Cardiac muscle cell (in vitro differentiated cells and primary cell): ENCODE measurements at places on chromosomes 3 and 15. TPM values are rescaled to one million over a fixed set of nuclear protein-coding genes. Genes with fewer than 3 reads are reported as not detected.

- DNase-seq = peak; percentile 77
Observed at GRCh38 chr15:70892912-70893560, 410 bp downstream of the LRRC49 start.

GRCh38 chr15:73305331-73306211 lies 63.2 kb downstream of the HCN4 start:
- DNase-seq = peak; percentile 84

DNA sequence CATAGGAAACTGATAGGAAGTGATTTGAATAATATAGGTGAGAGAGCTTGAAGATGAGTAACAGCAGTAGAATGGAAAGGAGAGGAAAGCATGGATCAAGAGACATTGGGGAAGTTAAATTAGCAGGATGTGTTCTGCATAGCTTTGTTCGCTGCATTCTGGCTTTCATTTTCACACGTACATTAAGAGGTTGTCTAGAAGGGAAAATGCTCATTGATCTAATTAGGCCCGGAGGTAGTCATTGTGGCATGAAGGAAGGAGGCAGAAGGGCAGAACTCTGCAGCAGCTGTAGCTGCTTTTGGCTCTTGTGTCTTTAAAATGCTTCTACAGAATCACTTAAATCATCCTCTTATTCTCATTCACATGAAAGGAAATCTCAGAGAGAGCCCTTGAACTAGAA lies 40.3 kb downstream of the KCNAB1 start:
- DNase-seq = no peak

GRCh38 chr3:155908086-155908485 lies 37.6 kb downstream of the GMPS start:
- no peak for DNase-seq

CIB1 gene
- 18.1 and 30.8 TPM in 2 replicates for total RNA-seq

DNA sequence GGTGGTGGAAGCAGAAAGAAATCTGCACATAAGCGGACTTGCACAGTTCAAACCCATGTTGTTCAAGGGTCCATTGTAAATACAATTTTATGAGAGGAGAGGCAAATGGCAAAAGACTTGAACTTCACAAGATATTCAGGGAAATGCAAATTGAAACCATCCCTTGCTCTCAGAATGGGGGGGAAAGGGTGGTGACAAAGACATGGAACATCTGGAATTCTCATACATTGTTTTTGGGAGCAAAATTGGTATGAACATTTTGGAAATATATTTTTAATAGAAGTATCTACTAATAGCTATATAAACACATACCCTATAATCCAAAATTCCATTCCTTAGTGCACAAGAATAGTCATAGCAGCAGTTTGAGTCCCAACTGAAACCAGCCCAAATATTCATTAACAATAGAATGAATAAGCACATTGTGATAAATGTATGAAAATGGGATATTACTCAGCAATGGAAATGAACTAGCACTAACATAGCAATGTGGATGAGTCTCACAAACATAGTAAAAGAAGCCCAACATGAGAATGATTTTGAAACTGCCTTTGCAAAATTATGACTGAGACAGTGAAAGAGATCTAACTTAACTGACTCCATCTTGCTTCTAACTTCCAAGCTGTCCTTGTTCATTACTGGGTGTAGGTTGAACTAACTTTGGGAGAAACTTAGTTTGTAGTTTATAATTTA lies 77.2 kb downstream of the CD200R1L start:
- no peak for DNase-seq

EHHADH gene
- 5.4 and 7.7 TPM in 2 replicates for total RNA-seq

GRCh38 chr3:143118630-143119008 lies 952 bp upstream of the CHST2 start:
- DNase-seq = no peak

DNA sequence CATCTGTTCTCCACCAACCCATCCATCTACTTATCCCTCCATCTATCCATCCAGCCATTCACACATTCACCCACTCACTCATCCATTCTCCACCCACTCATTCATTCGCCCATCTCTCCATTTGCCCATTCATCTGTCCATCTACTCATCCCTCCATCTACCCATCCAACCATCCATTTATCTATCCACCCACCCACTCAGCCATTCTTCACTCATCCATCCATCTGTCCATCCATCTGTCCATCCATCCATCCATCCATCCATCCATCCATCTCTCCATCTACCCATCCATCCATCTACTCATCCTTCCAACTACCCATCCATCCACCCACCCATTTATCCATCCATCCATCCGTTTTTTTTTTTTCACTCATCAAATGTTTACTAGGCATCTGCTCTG lies 13.9 kb downstream of the FAM3D start:
- DNase-seq = no peak

PLSCR4 gene
- total RNA-seq = 0.28 and 1.2 TPM in 2 replicates

KLF15 gene
- 9.5 and 16.5 TPM in 2 replicates for total RNA-seq

GRCh38 chr3:156373095-156373494 lies 181.8 kb downstream of the SSR3 start:
- DNase-seq = no peak

MORC1 gene
- not detected in 2 replicates for total RNA-seq

DNA sequence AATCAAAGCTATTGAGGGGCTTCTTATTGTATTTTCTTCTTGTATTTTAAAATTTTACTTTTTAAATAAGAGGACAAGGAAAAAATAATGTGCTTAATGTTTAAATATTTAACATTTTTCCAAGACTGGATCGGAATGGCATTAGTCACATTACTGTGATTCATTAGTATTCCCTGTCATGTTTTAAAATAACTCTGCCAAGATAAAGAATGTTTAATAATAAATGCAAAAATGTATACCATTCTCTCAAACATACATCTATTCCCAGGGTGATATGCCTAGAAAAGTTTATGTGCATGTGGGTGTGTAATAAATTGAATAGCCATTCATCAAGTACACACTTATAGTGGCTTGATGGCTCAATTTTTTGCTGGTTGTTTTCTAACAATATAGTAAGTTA lies 936.1 kb downstream of the PLOD2 start:
- no peak for DNase-seq

ANKRD63 gene
- total RNA-seq = 24.4 and 104 TPM in 2 replicates

DNA sequence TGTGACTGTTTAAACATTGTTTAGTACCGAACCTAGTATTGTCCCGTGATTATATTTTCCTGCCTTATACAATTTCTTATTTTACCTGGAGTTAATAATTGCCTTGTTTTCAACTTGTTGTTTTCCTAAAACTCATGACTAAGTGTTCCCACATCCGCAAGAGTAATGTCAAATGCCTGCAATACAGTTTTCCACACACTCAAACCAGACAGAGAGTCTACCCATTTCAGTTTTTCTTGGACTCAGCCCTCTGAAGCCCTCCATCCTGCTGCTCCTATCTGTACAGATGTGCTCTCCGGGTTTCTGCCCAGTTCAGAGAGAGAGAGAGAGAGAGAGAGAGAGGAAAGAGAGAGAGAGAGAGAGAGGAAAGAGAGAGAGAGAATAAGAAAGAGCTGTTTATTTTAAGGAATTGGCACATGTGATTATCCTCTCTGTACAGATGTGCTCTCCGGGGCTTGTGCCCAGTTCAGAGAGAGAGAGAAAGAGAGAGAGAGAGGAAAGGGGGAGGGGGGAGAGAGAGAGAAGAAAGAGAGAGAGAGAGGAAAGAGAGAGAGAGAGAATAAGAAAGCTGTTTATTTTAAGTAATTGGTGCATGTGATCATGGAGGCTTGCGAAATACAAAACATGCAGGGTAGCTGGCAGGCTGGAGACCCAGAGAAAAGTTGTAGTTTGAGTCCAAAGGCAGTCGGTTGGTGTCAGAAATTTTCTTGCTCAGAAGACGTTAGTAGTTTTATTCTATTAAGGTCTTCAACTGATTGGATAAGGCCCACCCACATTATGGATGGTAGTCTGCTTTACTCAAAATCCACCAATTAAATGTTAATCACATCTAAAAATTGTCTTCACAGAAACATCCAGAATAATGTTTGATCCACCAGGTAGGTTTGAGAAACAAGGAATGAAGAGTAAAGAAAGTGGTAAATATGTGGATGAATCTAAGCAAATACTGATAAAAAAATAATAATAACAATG lies 104.1 kb upstream of the GOLGA8J start:
- no peak for DNase-seq

GPR171 gene
- not detected in 2 replicates for total RNA-seq

- no peak for DNase-seq
Observed at GRCh38 chr3:123285931-123286307, 84.2 kb downstream of the SEC22A start.

GRCh38 chr15:41772720-41773331 lies 1.5 kb upstream of the MAPKBP1 start:
- DNase-seq = peak; percentile 85

DNA sequence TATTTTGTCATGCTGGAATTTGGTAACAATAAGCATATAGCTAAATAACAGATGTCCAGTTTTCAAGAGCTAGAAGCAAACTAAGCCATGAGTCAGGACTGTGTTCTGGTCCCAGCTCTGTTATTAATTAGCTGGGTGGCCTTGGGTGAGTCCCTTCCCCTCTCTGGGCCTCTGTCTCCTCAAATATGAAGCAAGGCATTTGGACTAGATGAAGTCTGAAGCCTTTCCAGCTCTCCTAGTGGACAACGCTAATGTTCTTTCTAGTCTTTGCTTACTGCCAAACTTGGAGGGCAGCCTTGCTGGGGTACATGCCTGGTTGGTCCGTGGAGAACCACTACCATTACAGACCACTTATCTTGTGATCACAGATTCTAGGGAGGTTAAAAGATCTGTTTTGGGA lies 127.6 kb downstream of the DUT start:
- no peak for DNase-seq

DNA sequence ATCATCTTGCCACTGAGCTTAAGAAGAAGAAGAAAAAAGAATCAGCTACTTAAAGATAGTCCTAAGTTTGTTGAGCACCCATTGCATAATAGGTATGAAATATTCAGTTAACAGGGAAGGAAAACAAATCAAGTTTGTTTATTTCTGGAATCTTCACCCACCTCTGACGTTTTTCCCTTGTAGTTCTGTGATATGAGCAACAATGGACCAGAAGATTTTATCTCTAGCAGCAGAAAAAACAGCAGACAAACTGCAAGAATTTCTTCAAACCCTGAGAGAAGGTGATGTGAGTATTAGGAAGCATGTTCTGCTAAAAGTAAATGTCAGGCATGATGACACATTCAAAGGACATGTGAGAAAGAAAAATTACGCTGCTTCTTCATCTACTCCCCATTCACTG lies 3.7 kb downstream of the FANCI start:
- peak; percentile 18 for DNase-seq

DNA sequence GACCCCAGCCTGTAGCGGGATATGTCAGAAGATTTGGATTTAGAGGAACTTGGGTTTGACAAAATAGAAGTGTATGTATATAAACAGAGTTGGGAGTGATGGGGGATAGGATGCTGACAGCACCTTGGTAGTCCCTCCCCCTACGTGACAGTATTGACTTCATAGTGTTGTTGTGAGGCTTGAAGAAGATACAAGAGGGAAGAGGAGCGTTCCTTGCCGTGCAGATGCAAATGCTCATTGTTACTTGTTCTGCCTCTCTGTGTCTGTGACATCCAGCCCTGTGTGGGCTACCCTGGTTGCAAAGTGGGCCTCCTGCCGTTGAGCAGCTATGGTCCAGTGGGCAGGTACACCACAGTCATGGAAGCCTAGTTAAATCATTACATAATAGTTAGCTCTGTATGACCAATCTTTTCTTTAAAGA lies 45.0 kb downstream of the SMAD3 start:
- DNase-seq = no peak

NMB gene
- total RNA-seq = 4.1 and 6.4 TPM in 2 replicates

NR2E3 gene
- total RNA-seq = 0.09 TPM in 1 of 2 replicates, not detected in the other

GRCh38 chr15:48628832-48629231 lies 16.7 kb downstream of the FBN1 start:
- DNase-seq = peak; percentile 35

DNA sequence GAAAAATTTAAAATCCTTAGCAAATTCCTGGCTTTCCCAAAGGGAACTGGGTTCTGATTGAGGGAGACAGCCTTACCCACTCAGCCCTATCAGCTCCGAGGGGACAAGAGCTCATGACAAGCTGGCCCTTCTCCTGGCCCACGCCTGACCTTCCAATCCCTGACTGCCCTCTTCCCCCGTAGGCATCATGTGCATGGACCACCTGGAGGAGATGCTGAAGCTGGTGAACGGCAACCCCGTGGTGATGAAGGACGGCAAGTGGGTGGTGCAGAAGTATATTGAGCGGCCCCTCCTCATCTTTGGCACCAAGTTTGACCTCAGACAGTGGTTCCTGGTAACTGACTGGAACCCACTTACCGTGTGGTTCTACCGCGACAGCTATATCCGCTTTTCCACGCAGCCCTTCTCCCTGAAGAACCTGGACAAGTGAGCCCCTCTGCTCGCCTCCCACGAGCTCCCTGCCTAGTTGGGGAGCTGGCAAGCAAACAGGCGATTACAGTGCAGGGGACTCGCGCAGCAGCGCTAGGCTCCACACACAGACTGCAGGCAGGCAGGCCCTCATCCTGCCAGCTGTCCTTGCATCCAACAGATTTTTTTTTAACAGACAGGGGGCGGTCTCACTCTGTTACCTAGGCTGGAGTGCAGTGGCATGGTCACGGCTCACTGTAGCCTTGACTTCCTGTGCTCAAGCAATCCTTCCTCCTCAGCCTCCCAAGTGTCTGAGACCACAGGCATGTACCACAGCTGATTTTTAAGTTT lies 16.8 kb downstream of the RPUSD3 start:
- DNase-seq = peak; percentile 32
